NCI-H2107 (cell line): ENCODE measurements at places on chromosomes 3 and 15.

GRCh38 chr3:53171064-53171418 lies 10.0 kb downstream of the PRKCD start:
- no peak for DNase-seq

DNA sequence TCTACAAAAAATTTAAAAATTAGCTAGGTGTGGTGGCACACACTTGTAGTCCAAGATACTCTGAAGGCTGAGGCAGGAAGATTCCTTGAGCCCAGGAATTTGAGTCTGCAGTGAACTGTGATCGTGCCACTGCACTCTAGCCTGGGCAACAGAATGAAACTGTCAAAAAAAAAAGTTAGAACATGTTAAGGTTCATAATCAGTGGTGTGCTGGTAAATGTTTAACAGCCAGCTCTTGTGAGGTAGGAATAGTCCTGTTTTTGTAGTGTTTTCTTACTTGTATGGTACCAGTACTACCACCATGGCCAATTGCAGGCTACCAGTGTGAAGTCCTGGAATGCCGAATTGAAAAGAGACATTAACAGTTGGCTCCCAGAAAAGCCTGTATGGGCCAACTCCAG lies 50.7 kb downstream of the ATG7 start:
- no peak for DNase-seq

- DNase-seq = no peak
Observed at GRCh38 chr3:55755516-55756205, 268.6 kb upstream of the WNT5A start.

DNA sequence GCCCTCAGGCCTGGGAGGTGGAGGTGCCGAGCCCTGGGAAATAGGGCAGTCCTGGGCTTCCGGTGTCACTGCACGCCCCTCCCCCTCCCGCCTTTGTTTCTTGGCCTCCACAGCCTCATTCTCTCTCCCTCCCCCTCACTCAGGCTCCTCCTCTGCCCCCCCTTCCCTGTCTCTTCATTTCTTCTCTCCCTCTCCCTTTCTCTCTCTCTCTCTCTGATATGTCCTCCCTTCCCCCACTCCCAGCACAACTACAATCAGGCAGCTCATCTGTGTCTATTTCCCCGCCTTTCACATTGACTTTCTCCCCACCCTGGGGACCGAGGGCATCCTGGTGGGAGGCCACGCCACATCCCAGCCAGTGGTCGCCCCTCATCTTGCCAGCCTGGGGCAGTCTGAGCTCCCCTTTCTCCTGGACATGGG lies 40.2 kb downstream of the IDH2 start:
- DNase-seq = peak; percentile 28

- DNase-seq = no peak
Observed at GRCh38 chr3:107488942-107489341, 33.8 kb upstream of the BBX start.

DNA sequence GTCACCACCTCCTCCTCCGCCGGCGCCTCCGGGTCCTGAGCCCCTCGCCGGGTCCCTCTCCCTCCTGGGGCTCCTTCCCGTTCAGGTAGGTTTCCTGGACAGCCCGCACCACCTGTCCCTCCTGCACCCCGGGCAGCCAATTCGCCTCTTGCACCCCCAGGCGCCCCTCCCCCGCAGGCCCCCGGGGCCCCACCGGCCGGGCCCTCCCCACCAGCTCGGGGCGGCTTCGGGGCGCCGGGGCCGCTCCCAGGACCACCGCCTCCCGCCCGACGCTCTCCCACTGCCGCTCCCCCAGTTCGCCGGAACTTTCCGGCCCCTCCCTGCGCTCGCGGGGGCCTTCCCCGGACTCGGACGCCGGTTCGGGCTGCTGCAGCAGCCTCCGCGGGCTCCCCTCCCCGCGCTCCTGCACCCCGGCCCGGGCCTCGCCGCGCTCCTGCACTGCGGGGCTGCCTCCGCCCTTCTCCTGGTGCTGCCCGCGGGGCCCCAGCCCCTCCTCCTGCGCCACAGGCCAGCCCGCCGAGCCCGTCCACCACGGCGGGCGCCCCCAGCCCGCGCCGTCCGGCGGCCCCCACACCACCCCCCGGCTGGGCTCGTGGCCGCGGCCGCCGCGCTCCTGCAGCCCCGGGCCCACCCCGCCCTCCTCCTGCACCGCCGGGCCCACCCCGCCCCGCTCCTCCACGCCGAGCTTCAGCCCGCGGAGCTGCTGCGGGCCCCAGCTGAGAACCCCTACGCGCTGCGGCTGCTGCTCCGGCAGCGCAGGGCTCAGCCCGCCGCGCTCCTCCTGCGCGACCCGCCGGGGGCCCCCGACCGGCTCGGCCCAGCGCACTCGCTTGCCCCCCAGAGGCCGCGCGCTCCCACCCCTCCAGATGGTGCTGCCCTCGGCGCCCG lies 587 bp upstream of the TNK2 start:
- DNase-seq = no peak
